ENCODE measurements at places on chromosomes 11 and 22.

DNA sequence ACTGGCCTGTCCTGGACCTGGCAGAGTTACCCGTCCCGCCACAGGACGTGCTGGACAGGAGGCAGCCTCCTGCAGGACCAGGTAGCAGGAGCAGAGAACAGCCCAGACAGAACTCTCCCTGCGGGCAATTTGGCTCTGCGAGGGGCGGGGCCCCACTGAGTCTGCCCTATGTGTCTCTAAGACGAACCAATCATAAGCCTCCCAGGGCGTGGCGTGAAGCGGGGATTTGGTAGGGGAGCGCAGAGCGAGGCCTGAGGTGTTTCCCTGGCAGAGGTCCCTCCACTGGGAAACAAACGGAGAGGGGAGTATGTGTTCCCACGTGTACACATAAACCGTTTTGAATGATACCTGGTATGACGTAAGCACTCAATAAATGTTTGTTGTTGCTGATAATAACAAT, 7.4 kb downstream of the CD82 start:
- peak; percentile 53 for DNase-seq

DNA sequence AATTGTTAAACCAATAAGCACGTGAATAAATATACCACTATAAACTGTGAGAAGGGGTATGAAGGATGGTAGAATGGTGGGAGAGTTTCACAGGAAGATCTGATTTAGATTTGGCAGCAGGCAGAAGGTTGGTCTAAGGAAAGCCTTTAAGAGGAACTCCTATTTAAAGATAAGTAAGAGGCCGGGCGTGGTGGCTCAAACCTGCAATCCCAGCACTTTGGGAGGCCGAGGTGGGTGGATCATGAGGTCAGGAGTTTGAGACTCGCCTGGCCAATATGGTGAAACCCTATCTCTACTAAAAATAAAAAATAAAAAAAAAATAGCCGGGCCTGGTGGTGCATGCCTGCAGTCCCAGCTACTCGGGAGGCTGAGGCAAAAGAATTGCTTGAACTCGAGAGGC, 45.8 kb upstream of the CXCR5 start:
- no peak for DNase-seq

GRCh38 chr11:81492923-81493445, 1240.7 kb downstream of the FAM181B start:
- DNase-seq, result no peak

DNA sequence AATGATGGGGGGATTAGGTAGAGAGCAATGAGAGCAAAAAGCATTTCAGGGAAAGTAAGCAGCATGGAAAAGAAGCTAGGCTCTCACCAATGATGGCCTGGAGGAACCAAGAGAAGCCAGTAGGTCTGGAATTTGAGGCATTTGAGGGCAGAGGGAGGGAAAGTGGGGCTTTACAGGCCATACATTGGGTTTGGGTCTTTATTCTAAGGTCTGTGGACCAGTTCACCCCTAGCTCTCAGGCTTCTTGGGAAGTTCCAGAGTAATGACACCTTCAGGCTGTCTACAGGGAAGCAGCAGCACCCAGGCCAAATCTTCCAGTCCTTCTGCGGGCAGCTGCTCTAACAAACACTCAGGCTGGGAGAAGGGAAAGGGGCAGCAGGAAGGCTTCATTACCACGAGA, 29.4 kb downstream of the ARFGAP2 start:
- DNase-seq, result no peak

DNA sequence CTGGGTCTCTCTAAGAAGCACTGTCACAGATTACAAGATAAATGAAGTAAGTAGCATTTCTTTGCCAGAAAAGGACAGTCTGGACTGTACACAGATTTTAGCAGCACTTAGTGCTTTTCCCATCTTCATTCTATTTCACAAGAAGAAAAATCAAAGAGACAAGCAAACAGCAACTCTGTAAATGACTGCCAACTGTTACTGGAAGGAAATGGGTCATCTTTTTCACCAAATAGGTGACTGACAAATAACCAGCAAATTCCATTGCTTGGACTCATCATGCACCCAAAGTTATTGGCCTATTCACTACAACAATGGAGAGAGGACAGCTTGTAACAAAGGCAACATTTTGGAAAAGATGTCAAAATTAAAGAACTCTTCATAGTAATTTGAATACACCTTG, 28.9 kb upstream of the CARD18 start:
- no peak for DNase-seq

GRCh38 chr11:18768978-18769377, 22.6 kb downstream of the PTPN5 start:
- DNase-seq, result no peak

DNA sequence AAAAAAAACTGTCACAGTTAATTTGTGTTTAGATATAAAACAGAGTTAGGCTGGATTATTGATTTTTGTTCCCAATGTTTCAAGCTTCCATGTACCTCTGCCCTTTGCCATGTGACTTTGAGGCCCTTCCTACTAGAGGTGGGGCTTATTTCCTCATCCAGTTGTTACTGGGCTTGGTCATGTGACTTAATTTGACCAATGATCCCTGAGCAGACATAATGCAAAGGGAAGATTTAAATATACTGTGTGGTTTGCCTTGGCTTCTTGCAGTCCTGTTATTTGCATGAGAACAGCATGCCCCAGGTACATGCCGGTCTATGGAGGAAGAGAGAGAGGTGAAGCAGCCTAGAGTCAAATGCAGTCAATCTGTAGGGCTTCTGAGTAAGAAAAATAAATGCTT, 347.0 kb downstream of the MIAT start:
- DNase-seq, result no peak

- no peak for DNase-seq
These were observed 1.4 kb upstream of the MOB2 start for GRCh38 chr11:1487851-1488574.

GRCh38 chr22:39392341-39392948, 7.1 kb upstream of the TAB1 start:
- no peak for DNase-seq

GRCh38 chr22:36456464-36456845, 25.0 kb downstream of the TXN2 start:
- no peak for DNase-seq

- DNase-seq, result peak; percentile 50
These were observed 22.6 kb upstream of the ISX start for GRCh38 chr22:35043252-35043933.

GRCh38 chr11:66686100-66686785, 8.6 kb upstream of the RBM4B start:
- DNase-seq, result no peak

GRCh38 chr22:26172389-26172990, 3.2 kb downstream of the SEZ6L start:
- peak; percentile 52 for DNase-seq

- no peak for DNase-seq
These were observed 49.9 kb downstream of the BIRC2 start for GRCh38 chr11:102396708-102397563.

GRCh38 chr22:39133871-39134270, 18.6 kb downstream of the CBX7 start:
- DNase-seq, result no peak

DNA sequence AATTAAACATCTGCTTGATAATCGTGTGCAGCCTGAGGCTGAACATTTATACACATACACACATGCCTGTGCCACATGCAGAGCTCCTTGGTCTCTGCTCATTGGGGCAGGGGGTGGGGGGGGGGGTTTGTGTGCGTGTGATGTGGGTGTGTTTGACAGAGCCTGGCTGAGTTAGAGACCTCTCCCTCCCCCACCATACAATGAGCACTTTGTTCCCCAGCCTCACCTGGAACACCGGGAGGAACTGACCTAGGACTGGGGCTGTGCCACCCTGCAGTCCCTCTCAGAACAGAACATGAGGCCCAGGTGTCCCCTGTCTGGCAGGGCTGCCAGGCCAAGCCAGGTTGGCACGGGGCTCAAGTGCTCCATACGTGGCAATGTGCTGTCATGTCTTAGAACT, 96.6 kb downstream of the TP53I11 start:
- DNase-seq, result no peak

DNA sequence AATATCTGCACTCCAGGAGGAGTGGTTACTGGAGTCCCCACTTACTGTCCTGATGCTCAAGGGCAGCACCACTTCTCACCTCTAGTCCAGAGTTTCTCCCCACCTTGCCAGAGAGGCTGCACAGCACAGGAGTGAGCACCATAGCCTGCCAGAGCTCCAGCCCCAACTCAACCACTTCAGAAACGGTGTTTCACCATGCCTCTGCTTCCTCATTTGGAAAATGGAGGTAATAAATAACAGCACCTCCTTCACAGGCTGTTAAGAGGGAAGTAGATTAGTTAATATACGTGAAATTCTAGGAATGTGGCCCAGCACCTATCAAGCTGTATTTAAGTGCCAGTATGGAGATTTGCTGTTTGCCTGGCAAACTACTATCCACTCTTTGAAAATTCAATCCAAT, 63.0 kb downstream of the GALNT18 start:
- DNase-seq, result no peak

- peak; percentile 89 for DNase-seq
These were observed 20.3 kb upstream of the WNT7B start for GRCh38 chr22:45997077-45997776.

- DNase-seq, result no peak
These were observed 43.0 kb upstream of the CCDC134 start for GRCh38 chr22:41757502-41757901.
